ENCODE measurements at places on chromosomes 3 and 15.

DNA sequence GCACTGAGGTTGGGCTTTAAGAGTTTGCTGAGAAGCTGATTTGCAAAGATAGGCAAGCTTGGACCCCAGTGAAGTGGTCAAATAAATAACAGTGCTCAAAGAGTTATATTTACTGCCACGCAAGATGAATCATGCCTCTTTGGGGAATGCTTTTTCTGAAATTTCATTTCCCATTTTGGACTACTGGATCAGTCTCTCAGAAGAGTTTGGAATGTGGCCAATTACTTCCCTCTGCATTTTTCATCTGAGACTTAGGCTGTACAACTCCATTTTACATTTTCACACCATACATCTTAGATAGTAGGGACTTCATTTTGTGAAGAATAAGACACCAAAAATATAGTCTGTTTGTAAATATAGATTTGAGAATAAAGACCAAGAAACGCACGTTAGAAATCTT is 419.7 kb downstream of the FGF12 start:
- DNase-seq = no peak

DNA sequence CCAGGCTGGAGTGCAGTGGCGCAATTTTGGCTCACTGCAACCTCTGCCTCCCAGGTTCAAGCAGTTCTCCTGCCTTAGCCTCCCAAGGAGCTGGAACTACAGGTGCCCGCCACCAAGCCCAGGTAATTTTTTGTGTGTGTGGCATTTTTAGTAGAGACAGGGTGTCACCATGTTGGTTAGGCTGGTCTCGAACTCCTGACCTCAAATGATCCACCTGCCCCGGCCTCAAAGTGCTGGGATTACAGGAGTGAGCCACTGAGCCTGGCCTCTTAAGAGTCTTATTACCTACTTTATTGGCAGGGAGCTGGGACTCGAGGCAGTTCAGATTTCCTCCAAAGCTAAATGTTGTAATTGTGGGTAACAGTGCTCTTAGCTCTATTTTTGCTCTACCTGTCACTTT is 16.4 kb downstream of the PXYLP1 start:
- no peak for DNase-seq

DNA sequence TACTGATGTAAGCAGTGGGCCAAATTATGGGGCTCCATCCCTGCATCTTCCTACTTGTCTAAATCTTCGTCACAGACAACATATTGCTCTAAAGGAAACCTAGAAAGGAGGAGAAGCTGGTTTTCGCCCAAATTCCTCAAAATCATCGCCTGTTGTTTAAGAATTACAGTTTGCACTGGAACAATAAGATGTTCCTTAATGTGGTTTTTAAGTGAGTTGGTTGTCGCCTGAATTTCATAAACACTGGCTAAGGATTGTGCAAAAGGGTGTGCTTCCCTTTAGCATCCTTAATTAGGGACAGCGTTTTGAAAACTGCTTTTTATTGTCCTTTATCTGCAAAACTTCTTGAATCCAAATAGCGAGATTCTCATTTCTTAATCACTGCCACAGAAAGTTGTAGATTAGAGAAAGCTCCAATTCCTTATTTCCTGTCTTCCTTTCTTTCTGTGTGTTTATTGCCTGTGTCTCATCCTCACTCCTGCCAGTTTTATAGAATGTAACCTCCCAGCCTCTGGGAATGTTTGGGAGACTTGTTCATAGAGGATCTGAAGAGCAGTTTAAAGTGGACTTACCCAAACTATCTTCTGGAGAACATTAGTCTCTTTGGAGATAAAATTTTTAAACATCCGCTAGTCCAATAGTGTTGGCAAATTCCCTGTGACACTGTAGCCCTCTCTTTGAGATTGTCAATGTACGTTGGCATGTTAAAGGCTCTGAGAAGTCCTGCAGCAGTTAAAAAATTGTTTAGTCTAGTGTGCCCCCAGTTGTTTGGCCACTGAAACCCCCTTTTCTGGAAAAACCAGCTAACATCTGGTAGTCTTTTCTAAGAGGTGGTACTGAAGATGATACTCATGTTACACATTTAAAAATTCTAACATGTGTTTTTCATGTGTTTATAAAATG is 50.4 kb downstream of the FLNB start:
- no peak for DNase-seq

GRCh38 chr15:22851513-22851912 is 13.0 kb downstream of the NIPA2 start:
- DNase-seq = no peak

- no peak for DNase-seq
Measured at GRCh38 chr3:14031271-14031670, 93.4 kb downstream of the CHCHD4 start.

GRCh38 chr15:35118960-35119359 is 33.9 kb upstream of the NANOGP8 start:
- no peak for DNase-seq

DNA sequence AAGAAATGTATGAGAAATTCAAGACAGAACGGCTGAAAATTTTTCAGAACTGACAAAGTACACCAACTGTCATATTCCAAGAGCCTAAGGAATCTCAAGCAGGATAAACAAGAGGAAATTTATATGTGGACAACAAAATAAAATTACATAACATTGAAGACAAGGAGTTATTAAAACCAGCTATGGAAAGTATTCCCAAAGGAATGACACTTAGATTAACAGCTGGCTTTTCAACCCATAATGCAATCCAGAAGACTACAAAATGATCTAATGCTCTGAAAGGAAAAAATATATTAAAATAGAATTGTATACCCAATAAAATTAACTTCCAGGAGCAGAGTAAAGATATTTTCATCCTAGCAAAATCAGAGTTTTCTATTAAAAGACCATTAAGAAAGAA is 132.2 kb upstream of the BNIP2 start:
- no peak for DNase-seq

DNA sequence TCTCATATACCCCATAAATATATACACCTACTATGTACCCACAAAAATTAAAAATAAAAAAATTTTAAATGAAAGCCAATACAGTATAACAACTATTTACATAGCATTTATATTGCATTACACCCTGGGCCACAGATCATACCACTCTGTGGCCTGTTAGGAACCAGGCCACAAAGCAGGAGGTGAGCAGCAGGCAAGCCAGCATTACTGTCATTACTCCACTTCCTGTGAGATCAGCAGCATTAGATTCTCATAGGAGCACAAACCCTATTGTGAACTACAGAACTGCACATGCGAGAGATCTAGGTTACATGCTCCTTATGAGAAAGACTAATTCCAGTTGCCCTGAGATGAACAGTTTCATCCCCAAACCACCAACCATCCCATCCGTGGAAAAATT is 17.4 kb downstream of the FILIP1L start:
- no peak for DNase-seq

DNA sequence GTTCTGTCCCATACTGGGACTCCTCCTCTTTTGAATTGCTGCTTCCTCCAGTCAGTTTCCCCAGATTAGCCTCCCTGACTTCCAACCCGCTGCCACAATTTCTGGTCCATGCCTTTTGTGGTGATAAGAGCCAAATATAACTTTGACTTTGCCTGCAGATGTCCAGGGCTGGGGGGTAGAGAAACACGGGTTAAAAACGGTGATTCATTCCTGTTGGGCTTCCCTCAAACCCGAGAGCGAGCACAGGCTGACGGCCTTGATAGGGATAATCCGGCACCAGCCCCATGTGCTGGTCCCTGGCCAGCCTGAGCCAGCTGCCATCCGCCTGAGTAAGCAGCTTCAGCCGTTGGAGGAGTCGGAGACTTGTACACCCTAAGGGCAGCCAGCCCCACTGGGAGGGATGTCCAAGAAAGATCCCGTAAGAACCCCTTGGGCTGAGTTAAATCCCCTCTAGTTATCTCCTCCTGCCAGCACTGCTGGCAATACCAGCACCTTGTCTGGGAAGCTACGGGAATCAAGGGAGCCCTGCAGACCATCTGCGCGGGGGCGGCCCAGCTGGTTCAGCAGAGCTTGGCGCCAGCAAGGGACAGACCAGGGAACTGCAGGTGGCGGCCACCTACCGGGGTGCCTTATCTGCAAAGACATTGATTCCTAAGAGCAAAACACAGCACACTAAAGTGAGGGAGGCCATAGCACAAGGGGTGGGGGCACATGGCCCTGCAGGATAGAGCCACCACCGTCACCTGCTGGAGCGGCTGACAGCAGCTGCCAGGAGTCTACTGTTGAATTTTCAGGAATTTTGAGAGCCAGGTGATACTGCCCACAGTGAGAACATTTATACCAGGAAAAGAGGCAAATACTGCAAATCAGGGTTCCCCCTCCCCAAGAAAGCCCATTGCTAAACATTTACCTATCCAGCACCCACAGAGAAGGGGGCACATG is 18.1 kb downstream of the CSPG4 start:
- DNase-seq = peak; percentile 88

- no peak for DNase-seq
Measured at GRCh38 chr3:194604837-194605236, 28.4 kb downstream of the TMEM44 start.

Measured in NCI-H146 (cell line).